PC-9 (cell line): ENCODE measurements at places on chromosomes 6 and 20.

GRCh38 chr6:144159742-144160141 is 9.4 kb downstream of the STX11 start:
- DNase-seq, result no peak

DNA sequence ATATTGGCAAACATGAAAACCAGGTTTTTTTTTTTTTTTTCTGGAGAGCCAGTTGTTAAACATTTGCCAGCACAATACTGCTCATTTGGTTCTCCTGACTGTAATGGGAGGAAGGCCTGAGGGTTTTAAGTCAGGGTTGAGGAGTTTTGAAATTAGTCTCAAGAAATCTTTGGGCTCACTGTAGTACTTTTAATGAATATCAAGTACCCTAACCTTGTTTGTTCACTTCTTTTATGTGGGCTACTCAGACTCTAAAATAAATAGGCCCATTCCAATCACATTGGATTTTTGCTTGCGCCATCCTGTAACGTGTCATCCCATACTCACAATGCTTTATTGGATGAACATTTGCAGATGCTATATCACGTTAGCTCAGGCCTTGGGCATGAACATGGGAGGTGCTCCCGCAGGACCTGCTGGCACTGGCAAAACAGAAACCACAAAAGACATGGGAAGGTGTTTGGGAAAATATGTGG is 146.9 kb downstream of the DNAH8 start:
- no peak for DNase-seq

DNA sequence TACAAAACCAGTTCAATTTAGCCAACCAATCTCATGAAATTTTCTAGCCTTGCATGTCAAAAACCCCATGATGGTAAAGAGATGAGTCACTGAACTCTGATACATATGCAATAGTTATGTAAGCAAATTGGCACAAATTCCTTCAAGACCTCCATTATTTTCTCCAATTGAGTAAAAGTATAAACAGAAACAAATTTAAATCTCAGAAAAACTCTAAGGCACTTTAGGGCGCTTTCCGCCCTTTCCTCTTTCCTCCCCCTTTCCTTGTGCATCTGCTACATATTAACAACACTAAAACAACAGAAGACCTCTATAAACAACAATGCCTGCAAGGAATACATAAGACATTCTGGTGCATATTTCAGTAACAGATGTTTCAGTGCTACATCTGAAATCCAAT is 48.5 kb downstream of the KIF13A start:
- DNase-seq, result no peak

DNA sequence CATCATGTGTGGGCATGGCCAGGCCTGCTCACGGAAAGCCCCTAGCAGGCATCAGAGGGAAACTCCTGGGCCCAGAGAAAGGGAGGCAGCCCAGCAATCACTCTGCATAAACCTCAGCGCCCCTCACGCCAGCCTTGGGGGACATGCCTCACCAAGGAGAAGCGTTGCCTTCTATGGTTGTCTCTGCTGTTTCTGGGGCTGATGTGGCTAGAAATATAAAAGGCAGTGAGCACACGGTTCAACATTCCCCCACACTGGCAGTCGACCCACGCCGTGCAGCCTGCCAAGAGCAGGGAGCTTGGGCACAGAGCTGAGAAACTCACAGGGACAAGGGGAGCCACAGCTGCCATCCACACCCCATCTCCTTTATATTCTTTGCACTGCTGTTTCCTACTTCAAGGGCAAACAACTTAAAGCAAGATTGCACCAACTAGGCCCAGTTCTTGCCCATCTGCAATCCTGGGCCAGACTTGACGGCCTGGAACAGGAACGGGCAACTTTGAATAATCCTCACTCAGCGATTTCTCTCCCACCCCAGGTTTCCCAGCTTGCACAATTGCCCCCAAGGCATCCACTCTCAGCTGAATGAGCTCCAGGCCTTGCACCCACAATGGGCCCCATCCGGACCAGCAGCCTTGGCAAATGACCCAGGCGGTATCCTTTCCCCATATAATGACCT is 35.5 kb upstream of the FOXC1 start:
- DNase-seq, result no peak

- no peak for DNase-seq
Observed at GRCh38 chr20:5886788-5887187, 63.5 kb downstream of the TRMT6 start.

DNA sequence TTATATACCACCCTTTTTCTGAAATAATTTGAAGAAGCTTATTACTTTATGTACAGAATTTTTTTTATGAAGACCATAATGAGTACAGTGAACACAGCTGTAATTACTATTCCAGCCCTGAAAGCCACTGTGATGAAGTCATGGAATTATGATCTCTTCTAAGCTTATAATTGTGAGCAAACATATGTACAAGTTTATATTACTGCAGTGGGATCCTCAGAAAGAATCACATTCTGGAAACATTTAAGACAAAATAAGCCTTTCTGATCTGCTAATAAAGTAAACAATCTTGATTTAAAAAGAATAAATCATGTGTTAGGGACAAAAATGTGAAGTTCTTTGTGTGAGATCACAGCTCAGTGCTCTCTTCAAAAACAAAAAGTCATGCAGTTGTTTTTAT is 560.4 kb downstream of the CD109 start:
- DNase-seq, result no peak

- no peak for DNase-seq
Observed at GRCh38 chr6:53699462-53699861, 33.9 kb upstream of the KLHL31 start.

GRCh38 chr20:2729251-2729713 is 36.7 kb downstream of the EBF4 start:
- DNase-seq, result no peak

GRCh38 chr6:88599571-88599970 is 363.8 kb downstream of the RNGTT start:
- no peak for DNase-seq

GRCh38 chr6:166466178-166467122 is 83.7 kb upstream of the MPC1 start:
- DNase-seq, result peak; percentile 76

GRCh38 chr6:151317103-151317994 is 74.0 kb downstream of the ZBTB2 start:
- no peak for DNase-seq

GRCh38 chr6:116954938-116955337 is 77.9 kb downstream of the RFX6 start:
- no peak for DNase-seq

- DNase-seq, result no peak
Observed at GRCh38 chr6:40312213-40313015, 274.8 kb downstream of the LRFN2 start.

- no peak for DNase-seq
Observed at GRCh38 chr20:32432277-32432676, 74.1 kb downstream of the ASXL1 start.

- DNase-seq, result no peak
Observed at GRCh38 chr6:162814426-162814973, 86.7 kb downstream of the PACRG start.

GRCh38 chr20:11267131-11267761 is 593.4 kb upstream of the JAG1 start:
- DNase-seq, result peak; percentile 62

- no peak for DNase-seq
Observed at GRCh38 chr6:16228709-16229665, 9.4 kb upstream of the GMPR start.

- no peak for DNase-seq
Observed at GRCh38 chr6:130198483-130199035, 24.2 kb downstream of the SAMD3 start.

DNA sequence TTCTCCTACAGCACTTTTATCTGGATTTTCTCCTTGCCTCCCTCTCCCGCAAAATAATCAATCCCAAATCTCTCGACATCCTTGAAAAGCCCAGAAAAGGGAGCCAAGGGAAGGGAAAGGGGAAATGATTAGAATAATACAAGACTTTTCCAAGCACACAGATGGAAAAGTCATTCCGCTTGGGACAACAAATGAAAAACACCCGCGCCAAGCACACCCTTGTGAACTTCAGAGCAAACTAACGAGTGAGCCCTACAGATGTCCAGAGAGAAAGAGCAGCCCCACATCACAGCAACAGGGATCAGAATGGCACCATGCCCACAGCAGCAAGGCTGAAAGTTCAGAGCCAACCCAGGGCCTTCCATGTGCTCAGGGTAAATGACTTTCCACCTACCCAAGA is 49.6 kb downstream of the NINL start:
- no peak for DNase-seq

DNA sequence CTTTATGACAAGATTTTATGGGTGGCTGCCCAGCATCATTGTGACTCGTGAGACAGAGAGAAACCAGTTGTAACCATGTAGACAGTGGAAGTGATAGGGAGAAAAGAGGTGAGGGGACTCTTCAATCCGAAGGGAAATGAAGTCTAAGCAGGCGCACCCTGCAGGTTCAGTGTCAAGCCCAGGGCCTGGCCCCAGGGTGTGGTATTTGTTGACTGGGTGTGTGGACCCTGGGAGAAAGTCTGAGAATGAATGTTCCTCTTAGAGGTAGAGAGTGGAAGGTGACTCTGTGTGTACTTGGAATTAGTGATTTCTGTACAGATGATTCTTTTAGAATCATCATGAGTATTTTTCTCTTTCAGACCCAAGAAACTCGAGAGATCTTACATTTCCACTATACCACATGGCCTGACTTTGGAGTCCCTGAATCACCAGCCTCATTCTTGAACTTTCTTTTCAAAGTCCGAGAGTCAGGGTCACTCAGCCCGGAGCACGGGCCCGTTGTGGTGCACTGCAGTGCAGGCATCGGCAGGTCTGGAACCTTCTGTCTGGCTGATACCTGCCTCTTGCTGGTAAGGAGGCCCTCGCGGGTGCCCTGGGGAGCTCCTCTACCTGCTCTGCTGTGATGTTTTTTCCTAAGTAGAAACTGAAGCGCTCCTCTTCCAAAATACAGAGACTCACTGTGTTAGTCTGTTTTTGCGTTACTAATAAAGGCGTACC is 68.0 kb downstream of the PTPN1 start:
- DNase-seq, result no peak

DNA sequence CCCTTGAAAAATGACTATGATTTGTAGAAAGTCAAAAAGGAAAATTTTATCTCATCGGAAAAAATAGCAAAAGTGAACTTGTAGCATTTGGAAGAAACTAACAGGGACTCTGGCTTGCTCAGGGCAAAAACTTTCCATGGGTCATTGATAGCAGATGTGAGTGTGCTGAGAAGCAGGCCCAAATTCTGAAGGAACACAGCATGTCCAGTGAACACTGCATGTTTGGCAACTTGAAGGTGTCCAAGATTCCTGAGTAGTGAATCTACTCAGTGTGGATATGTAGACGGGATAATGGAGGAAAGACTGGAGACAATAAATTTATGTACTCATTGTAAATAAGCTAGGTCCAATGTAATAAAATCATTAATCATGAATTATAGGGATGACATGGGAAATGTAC is 8.2 kb downstream of the SLC17A2 start:
- no peak for DNase-seq

- DNase-seq, result no peak
Observed at GRCh38 chr6:14964556-14965270, 281.2 kb upstream of the JARID2 start.

GRCh38 chr6:163860287-163861081 is 446.0 kb downstream of the QKI start:
- no peak for DNase-seq

- DNase-seq, result no peak
Observed at GRCh38 chr20:60031107-60031506, 72.9 kb downstream of the CDH26 start.

GRCh38 chr20:15547119-15547518 is 1026.1 kb downstream of the KIF16B start:
- DNase-seq, result no peak

- DNase-seq, result no peak
Observed at GRCh38 chr20:22568872-22569344, 15.5 kb downstream of the FOXA2 start.

GRCh38 chr6:148616841-148617240 is 130.0 kb upstream of the UST start:
- no peak for DNase-seq

DNA sequence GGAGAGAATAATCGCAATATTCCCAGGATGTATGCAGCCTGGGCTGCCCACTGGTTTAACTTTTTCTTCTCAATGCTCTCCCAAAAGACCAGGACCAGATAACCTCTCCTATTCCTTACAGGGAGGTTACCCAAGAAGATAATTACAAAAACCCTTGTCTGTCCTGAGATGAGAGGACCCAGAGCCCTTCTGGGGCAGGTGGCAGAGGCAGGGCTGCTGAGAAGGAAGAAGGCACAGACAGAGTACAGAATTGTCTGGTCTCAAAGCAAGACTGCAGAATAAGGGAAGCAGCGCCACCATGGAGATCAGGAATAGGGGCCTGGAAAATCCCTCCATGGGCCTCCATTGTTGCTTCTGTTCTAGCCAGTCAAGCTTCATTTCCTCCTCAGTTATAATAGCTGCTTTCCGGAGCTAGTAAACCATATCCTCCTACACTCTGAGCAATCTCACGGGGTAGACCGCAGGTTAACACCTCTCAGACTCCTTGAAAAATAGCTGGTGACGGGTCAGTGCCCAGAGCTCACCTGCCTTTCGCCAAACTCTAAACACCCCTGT is 463 bp upstream of the HLA-DMB start:
- DNase-seq, result no peak

DNA sequence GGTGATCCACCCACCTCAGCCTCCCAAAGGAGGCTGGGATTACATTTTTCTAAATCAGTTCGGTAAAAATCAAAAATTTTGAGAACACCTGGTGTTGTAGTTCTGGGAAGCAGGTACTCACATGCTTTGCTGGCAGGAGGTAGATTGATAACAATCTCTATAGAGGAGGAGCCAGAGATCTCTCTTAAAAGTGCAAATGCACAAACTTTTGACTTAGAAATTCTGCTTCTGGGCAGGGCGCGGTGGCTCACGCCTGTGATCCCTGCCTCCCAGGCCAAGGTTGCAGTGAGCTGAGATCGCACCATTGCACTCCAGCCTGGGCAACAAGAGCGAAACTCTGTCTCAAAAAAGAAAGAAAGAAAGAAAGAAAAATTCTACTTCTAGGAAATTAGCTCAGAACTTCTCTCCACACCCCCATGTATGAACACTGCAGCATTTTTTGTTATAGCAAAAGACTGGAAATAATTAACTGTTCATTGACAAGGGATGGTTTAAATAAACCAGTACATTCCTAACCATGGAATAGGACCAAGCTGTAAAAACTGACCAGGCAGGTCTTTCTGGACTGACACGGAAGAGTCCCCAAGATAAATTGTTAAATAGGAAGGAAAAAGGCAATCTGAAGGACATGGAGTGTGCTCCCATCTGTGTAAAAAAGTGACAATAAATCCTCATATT is 14.4 kb upstream of the TRIB3 start:
- peak; percentile 75 for DNase-seq

DNA sequence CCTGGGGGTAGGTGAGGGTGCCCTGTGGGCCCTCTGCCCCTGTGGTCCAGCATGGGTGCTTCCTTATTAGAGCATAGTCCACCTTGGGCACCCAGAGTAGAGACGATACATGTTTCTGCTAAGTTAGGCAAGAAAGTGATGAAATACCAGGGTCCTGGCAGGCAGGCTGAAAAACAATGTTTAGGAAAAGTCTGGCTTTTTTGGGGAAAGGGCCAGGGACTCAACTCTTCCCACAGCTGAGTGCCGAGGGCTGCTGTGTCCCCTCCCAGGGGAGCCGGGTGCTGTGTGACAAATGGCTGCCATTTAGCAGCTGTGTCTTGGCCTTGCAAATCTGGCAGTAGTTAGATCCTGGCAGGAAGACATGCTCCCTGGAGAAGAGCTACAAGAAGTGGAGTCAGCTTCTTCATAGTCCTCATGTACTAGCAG is 61.5 kb downstream of the RREB1 start:
- no peak for DNase-seq
